Stimulated activated CD8-positive, alpha-beta memory T cell treated with anti-CD3 and anti-CD28 coated beads, Interleukin-7, amount 100 ng/mL, for 4 hours (primary cell): ENCODE measurements at places on chromosomes 5 and 9.
A peak's percentile ranks its signal among the peaks of the same experiment; 100 is the strongest.

- no peak for DNase-seq
Observed at GRCh38 chr5:11527652-11528349, 376.4 kb downstream of the CTNND2 start.

DNA sequence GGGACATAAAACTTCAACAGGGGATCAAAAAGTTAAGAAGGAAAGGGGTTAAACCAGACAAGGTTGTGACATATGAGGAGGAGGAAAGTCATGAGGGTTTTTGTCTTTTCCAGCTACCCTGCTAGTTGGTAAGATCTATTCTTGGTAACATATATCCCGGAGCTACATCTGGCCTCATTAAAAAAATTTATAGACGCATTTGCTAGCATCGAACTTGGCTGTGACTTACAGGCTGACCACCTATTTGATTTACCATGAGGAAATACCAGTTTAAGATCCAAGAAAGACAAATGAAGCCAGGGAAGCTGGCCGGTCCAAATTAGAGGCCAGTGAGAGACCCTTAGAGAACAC is 87.6 kb upstream of the NIPAL4 start:
- DNase-seq = no peak

DNA sequence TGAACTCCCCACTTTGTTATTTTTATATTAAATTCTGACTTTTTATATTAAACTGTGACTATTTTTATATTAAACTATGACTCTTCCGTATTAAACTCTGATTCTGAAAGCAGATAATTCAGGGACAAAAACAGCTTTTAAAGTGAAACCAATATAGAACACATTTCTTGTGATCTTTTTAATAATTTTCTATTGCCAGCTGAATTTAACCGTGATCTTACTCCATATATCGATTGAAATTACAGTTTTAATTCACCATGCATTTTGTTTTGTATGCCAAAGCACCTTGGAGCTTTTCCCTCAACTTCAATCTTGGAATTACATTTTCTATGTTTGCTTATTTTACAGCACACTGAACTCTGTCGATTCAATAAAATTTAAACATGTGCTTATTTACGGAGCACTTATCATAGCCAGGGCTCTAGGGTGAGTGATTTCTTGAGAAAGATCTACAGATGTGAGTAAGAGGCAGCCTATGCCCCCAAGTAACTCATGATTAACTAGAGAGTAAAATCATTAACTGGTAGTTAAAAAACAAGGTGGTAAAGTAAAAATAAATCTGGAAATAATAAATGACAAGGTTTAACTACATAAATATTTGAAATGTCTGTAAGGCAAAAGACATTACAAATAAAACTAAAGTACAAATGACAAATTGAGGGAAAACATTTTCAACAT is 72.9 kb upstream of the ALDH1B1 start:
- DNase-seq = no peak

- DNase-seq = no peak
Observed at GRCh38 chr9:68548241-68548640, 7.6 kb upstream of the TMEM252 start.

- peak; percentile 47 for DNase-seq
Observed at GRCh38 chr9:121133104-121133816, 58.5 kb downstream of the CNTRL start.

DNA sequence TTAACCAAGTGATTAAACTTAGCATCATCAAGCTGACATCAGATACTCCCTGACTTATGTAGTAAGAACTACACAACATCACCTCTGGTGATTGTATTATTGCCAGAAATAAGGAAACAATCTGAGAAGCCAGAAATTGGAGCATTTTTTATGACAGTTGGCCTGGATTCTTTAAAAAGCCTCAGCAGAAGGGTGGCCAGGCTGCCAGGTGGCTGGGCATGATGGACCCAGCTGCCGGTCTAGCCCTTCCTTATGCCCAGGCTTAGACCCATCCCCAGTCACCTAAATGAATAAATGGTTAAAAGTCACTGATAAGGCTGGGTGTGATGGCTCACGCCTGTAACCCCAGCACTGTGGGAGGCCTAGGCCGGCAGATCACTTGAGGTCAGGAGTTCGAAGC is 12.8 kb downstream of the OR1K1 start:
- DNase-seq = no peak

GRCh38 chr5:104635227-104635626 is 1072.6 kb upstream of the NUDT12 start:
- DNase-seq = no peak

DNA sequence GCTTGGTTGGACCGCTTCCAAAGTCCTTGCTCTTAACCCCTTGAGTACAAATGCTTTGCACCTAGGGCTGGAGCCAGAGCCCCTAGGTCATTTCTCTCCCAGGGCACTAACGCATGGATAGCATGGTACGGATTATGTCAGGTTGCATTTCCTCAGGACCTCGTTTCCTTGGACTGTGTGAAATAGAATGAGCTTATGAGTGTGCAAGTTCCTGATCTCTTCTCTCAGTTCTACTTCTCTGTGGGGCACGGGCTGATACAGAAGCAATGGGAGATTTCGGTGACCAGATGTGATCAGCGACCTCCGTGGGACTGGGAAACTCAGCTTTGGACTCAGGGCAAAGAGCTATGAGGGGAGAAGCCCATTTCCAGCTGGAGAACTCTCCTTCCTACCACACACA is 14.2 kb downstream of the SPARC start:
- no peak for DNase-seq

DNA sequence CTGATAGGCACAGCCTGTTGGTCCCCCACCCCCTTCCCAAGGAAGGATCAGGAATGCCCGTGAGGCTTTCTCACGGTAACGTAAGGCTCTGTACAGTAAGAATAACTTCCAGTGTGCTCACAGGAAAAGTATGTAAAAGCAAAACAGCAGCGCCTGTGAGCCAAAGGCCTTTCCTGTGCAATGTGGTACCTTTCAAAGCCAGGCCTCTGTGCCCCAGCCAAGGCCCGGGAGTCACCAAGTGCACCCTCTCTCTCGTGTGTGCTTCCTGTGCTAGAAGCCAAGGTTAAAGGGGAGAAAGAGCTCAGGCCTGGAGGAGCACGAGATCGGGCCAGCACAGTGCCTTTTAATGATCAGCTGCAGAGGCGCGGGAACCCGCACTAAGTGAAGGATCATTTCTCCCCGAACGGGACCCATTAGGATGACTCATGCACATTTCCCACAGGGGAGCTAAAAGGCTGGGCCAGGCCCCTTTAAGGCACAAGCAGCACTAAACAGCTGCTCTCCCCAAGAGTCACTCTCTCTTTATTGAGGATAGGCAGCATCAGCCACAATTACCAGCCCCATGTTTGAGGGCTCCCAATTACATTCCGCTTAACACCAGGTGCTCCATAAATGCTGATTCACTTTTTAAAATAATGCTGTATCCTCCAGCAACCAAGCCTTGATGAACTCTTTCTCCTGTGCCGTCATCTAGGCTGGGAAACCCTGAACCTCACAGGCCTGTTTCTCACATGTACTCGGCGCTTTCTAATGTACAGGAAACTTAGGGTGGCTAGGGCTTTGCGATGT is 42.8 kb downstream of the SHB start:
- no peak for DNase-seq

DNA sequence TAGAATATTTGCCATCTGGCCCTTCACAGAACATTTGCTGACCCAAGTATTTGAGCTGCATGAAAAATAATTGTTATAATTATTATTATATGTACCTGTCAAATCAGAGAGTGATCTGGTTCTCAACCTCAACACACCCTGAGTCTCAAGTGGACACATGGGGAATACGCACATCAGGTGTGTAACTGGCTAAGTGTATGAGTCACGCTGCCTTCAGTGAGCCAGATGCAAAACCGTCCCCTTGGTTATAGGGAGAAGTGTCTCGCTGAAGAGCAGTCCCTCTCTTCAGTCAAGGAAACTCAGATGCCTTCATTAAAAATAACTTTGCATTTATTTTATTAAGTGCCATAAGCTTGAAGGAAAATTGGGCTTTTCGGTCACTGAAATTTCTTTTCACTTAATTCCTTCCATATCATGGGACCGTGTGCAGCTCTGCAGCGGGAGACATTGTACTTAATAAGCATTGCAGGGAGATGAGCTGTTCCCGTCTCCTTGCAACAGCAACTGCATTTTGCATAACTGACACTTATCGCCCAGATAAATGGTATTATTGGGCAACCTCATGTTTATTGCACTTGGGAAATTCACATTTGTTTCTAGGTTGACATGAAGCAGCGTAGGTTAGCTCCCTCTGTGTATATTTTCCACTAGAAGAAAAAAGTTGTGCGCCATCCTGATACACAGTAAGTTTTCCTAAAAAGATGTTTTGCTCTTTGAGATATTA is 512.3 kb upstream of the DAP start:
- no peak for DNase-seq
